ENCODE measurements at places on chromosomes 13 and 19. TPM values are rescaled to one million over a fixed set of nuclear protein-coding genes. Genes with fewer than 3 reads are reported as not detected.
A peak's percentile ranks its signal among the peaks of the same experiment; 100 is the strongest.

CGB8 gene
- 0.22 TPM for polyA plus RNA-seq

SRRM5 gene
- 0.04 TPM for polyA plus RNA-seq

MEDAG gene
- 0.87 TPM for polyA plus RNA-seq

TTC9B gene
- not detected for polyA plus RNA-seq

MARK4 gene
- 17.1 TPM for polyA plus RNA-seq

- no peak for DNase-seq
These were observed 1653.4 kb downstream of the SLITRK5 start for GRCh38 chr13:89324582-89324981.

GRCh38 chr13:33033051-33033812, 17.0 kb downstream of the KL start:
- no peak for DNase-seq

DNA sequence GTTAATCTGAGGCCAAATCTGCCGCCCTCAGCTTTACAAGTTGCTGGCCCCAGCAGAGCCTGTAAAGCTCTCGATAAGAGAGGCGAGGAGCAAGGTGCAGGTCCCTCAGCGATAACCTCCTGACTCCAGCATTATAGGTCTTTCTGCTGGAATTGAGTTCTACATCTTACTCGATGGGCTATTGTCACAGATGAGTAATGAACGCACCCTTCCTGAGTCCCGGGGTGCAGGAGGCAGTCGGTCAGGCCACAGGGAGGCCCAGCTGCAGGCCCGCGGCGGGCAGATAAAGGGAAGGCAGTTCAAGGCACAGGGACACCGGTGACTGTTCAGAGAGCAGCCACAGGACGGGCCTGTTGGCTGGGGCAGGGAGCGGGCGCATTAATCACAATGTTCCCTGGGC, 157.6 kb upstream of the OBI1 start:
- no peak for DNase-seq

GRCh38 chr13:30535046-30535445, 69.3 kb upstream of the HMGB1 start:
- no peak for DNase-seq

- no peak for DNase-seq
These were observed 52.5 kb downstream of the MTUS2 start for GRCh38 chr13:28872427-28873176.

DNA sequence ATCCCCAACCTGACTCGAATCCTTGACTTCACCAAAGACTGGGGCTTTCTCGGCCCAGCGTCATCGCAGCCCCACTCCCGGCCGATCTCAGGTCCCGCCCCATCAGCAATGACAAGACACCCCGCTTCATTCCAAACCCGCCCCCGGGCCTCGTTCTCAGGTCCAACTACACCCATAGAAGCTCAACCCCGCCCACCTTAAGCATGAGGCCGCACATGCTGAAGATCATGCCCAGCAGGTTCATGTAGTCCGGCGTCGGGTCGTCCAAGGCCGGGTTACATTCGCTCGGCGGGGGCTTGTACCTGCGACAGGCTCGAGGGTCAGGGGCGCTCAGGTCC, 2.3 kb downstream of the WDR83 start:
- peak; percentile 7 for DNase-seq

DNA sequence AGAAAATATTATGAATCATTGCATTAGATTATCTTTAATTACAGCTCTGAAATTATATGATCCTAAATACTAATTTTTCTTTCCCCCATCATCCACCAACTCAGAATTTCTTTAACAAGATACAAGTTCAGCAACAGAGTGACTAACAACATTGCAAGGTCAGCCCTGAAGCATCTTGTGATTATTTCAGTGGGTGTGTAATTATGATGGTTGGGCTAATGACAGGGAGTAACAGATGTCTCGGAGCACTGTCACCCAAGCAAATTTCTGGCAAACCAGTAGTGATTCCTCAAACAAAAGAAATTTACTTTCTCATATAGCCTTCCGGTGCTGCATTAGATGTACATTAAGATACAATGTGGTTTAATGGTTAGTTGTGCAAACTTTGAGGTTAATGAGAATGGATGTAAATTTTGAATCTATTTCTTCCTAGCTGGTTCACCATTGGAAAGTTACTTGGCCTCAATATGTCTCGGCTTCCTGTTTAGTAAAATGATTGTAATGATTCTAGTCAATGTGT, 238.9 kb downstream of the ITGBL1 start:
- no peak for DNase-seq

DNA sequence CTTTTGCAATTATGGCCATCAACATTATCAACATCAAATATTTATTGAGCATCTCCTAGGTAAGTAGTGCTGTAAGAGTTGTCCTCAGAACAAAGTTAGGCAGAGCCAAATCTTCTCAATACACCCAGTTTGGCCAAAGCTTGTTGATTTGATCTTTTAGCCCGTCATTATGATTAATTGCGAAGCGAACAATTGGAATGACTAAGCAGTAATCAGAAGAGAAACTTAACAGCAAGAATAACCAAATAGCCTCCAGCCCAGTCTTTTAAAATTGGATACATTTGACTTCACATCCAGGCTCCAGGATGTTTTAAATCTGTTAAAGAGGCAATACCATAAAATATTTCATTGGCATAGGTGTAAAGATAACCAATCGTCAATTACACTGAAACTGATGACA, 1156.0 kb downstream of the OLFM4 start:
- DNase-seq, result no peak

DNA sequence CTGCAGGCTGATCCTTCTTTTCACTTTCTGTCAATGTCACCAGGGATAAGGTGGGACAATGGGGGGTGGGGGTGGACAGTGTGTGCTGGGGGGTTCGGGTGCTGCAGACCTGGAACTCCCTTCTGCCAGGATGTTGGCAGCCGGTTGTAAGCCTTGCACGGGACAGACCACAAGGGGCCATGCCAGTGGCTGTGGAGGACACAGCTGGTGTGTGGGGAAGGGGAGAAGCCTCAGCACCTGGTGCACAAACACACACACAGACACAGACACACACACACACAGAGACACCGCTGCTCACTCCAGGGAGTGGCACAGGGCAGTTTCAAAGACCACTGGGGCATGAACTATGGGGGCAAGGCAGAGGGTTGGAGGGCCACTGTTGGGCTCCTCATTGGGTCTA, 3.6 kb downstream of the F2RL3 start:
- no peak for DNase-seq
